ENCODE measurements at places on chromosomes 4 and X.

GRCh38 chrX:38804682-38805431 lies 3.6 kb downstream of the MID1IP1 start:
- no peak for DNase-seq

DNA sequence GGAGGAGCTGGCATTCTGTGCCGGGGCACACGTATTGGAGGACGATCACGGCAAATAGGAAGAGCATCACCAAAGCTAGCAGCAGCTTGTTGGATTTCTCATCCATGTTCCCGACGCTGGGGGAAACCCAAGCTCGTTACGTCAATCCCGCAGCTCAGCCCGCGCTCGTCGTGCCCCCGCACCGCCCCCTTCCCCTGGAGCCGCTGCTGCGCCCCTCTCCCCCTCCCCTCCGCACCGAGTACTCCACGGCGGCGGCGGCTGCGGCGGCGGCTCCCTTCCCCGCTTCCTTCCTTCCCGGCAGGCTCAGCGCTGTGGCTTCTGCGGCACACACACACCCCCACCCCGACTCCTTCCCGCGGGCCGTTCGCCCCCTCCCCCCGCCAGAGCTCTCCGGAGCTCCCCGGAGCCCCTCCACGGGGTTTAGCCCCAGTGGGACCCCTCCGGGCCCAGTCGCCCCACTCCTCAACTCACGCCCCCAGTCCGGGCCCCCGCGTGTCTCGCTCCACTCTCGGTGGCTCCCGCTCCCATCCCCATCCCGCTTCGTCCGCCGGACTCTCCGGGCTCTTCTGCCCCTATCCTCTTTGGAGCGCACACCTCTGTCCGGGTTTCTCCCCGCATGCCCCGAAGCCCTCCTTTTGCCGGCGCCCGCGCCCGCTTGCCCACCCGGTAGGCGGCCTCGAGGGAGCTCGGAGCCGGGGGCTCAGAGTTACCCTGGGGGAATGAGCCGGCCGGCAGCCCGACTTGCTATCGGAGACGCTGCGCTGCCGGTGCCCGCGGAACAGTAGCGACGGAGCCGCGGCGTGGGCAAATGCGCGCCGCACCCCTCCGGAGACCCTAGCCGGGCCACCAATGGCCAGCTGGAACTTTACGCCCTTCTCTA lies 978 bp downstream of the HS6ST2 start:
- peak; percentile 9 for DNase-seq

GRCh38 chr4:71293705-71294104 lies 45.1 kb upstream of the SLC4A4 start:
- peak; percentile 71 for DNase-seq

- DNase-seq, result peak; percentile 90
Measured at GRCh38 chr4:119118397-119118796, 17.2 kb upstream of the MYOZ2 start.

- DNase-seq, result peak; percentile 89
Measured at GRCh38 chrX:68571610-68572311, 72.9 kb downstream of the YIPF6 start.
